ENCODE measurements at places on chromosomes 4 and X. TPM values are rescaled to one million over a fixed set of nuclear protein-coding genes. Genes with fewer than 3 reads are reported as not detected.

The MUC7 gene
- not detected for total RNA-seq

The FAM53A gene
- 1.4 TPM for total RNA-seq

The RAB33A gene
- 2.5 TPM for total RNA-seq

The ADH7 gene
- not detected for total RNA-seq

The CCSER1 gene
- not detected for total RNA-seq

The FGFBP2 gene
- total RNA-seq, result not detected

The CWH43 gene
- not detected for total RNA-seq

The CCDC160 gene
- not detected for total RNA-seq

The MID1 gene
- total RNA-seq, result 26.5 TPM

The GNRHR gene
- total RNA-seq, result not detected

The ZRSR2 gene
- 4.6 TPM for total RNA-seq

The SEL1L3 gene
- total RNA-seq, result 151 TPM

The MSN gene
- total RNA-seq, result 120 TPM
